ENCODE measurements at places on chromosomes 13 and 19.

DNA sequence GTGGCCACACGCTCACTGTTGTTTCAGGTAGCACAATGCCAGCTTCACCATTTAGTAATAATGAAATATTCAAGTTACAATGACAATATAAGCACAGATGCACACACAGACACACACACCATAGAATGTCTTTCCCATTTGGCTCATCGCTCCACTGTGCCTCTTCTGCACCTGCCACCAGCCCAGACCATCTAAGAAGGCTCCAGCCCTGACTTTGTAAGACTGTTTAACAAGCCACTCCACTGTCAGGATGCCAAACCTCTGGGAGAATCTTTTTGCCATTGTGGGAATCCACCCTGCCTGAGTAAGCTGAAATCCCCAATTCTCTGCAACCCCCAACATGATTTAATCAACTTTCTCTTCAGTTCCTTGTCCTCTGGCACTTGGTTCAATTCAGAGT, 60.6 kb downstream of the LHFPL6 start:
- DNase-seq, result no peak

- DNase-seq, result peak; percentile 62
Measured at GRCh38 chr13:43374621-43375020, 351.2 kb downstream of the DNAJC15 start.

GRCh38 chr13:96020155-96020575, 33.0 kb downstream of the UGGT2 start:
- DNase-seq, result peak; percentile 93

- DNase-seq, result no peak
Measured at GRCh38 chr13:33184112-33184490, 101.5 kb downstream of the STARD13 start.

DNA sequence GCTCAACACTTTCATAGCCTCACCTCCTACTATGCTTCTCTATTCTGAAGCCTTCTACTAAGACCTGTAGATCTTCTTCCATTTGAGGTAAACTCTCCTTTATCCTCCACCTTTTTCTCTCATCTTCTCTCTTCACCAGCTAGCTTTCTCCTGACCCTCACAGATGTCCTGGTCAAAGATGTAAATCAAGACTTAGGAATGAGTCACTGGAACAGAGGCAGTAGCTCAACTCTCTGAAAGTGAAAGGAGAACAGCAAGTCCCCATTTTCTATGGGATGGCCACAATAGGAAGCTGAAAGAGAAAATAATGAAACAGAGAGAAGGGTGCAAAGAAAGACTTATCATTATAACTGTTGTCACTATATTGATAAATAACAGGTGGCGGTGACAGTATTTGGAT, 86.1 kb upstream of the DOCK9 start:
- DNase-seq, result peak; percentile 55

GRCh38 chr19:28296506-28296905, 916.4 kb downstream of the UQCRFS1 start:
- DNase-seq, result peak; percentile 63

DNA sequence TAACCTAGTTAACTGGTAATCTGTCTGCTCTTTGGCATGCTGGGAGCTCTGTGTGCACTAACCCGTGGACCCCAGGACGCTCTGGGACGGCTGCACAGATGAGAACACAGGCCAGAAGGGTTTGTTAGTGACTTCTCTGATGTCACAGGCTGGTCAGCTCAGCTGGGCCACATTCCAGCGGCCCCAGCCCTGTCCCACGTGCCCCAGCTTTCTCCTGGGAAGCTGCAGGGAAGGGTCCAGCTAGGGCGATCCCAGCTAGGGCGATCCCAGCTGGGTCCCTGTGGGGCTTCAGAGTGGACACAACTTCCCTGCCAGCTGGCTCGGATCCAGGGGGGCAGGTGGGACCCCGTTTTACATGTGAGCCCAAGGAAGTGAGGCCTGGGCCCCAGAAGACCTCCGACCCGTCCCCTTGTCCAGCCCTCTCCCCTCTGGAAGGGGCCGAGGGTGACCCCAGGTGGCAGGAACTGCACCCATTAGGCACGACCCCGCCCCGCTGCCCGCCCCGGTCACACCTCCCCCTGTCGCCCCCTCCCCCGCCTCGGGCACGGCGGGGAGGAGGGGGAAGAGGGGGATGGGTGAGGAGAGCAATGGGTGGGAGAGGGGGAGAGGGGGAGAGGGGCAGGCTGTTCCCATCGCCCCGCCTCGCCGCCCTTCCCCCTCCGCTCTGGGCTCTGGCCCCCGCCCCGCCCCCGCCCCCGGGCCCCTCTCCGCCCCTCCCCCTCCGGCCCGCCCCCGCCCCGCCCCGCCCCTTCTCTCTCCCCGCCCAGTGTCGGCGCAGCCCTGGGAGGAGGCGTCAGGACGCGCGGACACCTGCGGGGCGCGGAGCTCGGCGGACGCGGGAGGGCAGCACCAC, 75.2 kb upstream of the MCF2L start:
- DNase-seq, result peak; percentile 27

GRCh38 chr13:88896466-88896865, 1225.3 kb downstream of the SLITRK5 start:
- DNase-seq, result no peak

DNA sequence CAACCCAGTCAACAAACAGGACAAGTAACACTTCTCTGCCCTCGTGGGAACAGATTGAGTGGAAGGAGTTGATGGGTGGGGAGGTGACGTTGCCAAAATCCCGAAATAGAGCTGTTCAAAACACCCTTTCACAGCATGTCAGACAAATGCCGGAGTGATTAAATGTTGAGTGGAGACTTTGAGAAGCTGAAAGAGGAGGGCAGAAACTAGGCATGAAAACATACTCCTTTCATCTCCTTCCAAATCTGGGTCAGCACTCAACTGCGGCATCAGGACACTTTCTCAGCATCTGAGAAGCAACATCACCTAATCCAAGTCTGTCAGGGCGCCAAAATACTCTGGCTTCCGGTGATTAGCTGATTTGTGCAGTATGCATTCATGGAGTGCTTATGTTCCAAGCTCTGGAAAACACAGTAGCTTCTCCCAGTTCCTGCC, 51.5 kb upstream of the MRI1 start:
- DNase-seq, result no peak

DNA sequence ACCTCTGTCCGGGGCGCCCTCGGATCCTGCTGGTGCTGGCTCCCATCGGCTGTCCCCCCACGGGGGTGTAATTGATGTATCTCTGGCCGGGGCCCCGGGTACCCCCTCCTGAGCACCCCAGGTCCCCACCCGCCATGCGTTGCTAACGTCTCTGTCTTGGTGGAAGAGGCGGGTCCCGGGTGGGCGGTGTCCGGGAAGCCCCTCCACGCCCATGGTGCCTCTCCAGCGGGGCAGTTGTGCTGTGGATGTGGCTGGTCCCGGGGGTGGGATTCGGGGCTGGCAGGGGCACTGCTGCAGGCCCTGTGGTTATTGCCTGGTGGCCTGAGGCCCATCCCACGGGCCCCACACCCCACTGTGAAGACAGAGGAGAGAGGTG, 4.9 kb downstream of the DIRAS1 start:
- no peak for DNase-seq

- no peak for DNase-seq
Measured at GRCh38 chr19:38303517-38304351, at the start of gene C19orf33. Gene C19orf33 (plus strand): TSS chr19:38304251. CDS start chr19:38304262, 11 bp downstream.

- peak; percentile 98 for DNase-seq
Measured at GRCh38 chr19:42219812-42220750, at the start of gene ZNF526. Gene ZNF526 (plus strand): TSS chr19:42220312. CDS start chr19:42224404, 4,092 bp downstream.
